ENCODE measurements at places on chromosomes 2 and 18. TPM values are rescaled to one million over a fixed set of nuclear protein-coding genes. Genes with fewer than 3 reads are reported as not detected.
A peak's percentile ranks its signal among the peaks of the same experiment; 100 is the strongest.

The LINC00305 gene
- total RNA-seq, result not detected

The ANKRD23 gene
- 10.6 TPM for total RNA-seq

- DNase-seq, result no peak
Measured at GRCh38 chr18:69402533-69402989, 1.9 kb downstream of the DOK6 start.

The MTCL1 gene
- total RNA-seq, result 16.3 TPM

DNA sequence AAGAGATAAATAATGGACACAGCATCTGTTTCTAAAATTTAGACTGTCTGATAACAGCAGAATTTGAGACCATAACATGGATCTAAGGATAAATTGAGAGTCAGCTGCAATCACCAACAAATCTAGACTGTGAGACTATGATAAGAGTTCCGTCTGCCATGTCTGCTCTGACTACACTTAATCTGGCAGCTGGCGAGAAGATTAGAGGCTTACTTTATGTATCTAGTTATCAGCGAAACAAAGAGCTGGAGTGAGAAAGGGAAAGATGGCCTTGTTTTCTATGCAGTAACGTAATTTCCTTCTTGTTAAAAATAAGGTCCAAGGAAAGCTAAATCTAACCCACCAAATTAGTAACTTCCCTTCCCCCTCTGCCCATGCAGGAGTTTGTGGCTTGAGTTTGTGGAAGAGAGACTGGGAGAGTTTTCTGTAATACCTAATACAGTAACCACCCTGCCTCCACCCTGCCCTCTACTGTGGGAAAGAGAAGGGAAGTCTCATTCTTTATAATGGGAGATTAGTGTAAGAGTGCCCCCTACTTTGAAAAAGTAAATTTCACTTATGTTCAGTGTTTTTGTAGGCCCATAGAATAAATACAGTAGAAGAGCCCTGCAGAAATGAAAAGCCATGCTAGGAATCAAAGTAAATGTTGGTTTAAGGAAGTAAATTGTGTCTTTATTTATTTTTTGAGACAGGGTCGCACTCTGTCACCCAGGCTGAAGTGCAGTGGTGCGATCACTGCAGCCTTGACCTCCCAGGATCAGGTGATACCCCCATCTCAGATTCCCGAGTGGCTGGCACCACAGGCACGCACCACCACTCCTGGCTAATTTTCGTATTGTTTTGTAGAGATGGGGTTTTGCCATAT, 27.5 kb downstream of the EML4 start:
- DNase-seq, result no peak

The COLEC11 gene
- total RNA-seq, result 3.1 TPM

DNA sequence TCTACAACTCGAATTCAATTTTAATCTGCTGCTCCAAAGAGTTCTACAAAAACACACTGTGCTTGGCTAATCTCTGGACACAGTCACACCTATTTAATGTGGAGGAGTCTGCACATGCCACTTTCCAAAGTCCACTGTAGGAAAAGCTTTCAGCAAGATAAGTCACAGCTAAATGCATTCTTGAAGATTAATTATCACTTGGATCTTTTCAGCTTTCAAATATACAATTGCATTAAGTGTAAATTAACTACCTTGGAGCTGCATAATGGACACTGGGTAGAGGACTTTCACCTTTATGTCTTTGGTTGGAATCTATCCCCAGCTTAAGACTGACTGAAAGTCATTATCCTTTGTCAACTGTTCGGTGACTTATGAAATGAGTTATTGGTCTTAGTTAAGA, 565.1 kb downstream of the PIK3C3 start:
- DNase-seq, result no peak

GRCh38 chr2:138502255-138503086, 901 bp downstream of the SPOPL start:
- peak; percentile 76 for DNase-seq

GRCh38 chr2:162071001-162071400, 3.0 kb downstream of the DPP4 start:
- no peak for DNase-seq

- no peak for DNase-seq
Measured at GRCh38 chr2:12882393-12882792, 165.7 kb downstream of the TRIB2 start.

DNA sequence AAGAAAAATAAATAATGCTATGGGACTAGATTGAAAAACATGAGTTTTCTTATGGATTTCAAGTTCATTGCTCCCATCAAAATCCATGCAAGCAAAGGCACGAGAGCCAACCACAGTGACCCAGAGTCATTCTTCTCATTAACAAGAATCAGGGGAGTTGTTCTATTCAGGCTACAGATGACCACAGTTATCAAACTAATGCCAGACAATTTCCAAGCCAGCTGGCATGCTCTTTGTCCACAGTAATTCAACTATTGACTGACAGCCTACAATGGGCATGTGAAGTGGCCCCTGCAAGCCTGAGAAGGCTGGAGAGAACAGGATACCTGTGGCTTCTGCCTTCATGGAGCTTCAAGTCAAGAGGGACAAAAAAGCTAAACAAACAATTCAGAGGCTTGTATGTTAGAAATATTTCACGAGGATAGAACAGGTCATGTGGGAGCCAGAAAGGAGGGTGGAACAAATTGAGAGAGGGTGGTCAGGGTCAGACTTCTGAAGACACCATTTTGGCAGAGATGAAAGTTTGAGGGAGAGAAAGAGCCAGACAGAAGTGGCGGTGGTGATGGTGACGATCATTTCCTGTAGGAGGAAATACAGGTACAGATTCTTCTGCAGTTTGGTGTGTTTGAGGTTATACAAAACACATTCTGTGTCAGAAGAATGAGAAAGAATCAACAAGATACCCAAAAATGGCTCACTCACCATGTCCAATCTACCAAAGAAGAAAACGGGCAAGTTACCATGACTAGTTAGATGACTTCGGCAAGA, 732.4 kb downstream of the RNF144A start:
- DNase-seq, result no peak

DNA sequence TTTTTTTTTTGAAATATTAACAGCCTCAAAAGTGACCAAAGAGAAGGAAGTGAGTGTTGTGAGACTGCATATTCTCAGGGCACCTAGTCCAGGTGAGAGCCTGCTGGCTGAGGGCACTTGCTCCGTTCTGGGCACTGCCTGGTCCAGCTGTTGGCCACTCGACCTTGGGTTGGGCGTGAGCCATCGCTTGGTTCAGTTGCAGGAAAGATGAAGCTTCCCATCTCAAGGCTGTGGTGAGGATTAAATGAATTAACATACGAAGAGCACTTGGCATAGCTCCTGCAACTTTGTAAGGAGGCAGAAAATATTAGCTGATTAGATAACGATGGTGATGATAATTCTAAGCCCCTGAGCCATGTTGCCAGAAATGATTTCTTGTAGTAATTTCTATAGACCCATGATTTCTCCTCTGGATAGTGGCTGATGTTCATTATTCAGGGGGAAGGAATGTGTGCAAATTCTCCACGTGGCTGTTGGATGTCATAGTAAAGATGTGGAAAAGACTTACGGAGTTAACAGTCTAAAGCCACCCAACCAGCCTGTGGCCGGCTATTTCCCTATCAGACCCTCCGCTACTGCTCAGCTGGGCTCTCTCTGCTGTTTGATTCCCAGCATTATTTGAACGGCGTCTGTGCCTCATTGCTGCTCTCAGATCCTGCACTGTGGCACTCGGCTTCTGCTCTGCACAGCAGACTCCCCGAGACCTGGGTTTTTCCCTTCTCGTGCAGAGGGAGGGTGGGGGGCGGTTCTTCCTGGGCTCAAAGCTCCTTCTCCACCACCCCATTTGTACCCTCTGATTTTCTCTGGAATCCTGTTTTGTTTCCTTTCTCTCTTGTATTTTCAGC, 221.1 kb downstream of the GALR1 start:
- no peak for DNase-seq

GRCh38 chr2:225288986-225289385, 110.5 kb upstream of the NYAP2 start:
- DNase-seq, result no peak

GRCh38 chr2:197852108-197852507, 47.7 kb downstream of the PLCL1 start:
- DNase-seq, result no peak
